ENCODE measurements at places on chromosomes 5 and 9. TPM values are rescaled to one million over a fixed set of nuclear protein-coding genes. Genes with fewer than 3 reads are reported as not detected.

The RANBP3L gene
- total RNA-seq = 0.10 TPM

The WDR38 gene
- not detected for total RNA-seq

The PDGFRB gene
- total RNA-seq = 0.94 TPM

The DIRAS2 gene
- not detected for total RNA-seq

The TMC1 gene
- total RNA-seq = 0.52 TPM

The SOHLH1 gene
- total RNA-seq = not detected

The BARX1 gene
- not detected for total RNA-seq
